NCI-H1105 (cell line): ENCODE measurements at places on chromosomes 1 and 21.

- DNase-seq = no peak
These were observed 76.3 kb upstream of the BEND5 start for GRCh38 chr1:48853006-48853405.

DNA sequence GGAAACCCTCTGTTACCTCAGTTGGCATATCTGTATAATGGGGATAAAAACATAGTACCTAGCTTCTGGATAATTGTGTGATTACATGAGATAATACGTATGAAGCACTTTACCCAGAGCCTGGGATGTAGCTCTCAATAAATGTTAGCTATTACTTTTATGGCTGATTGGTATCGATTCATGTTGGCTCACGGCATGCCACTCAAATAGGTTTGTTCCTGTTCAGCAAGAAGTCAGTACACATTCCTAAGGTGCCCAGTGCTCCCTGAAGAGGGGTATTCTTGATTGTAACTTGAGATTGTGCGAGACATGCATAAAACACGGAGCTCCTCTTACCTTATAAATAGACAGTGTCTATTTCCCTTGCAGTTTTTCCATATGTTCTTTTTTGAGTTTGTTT lies 78.5 kb upstream of the GALNT2 start:
- DNase-seq = no peak

DNA sequence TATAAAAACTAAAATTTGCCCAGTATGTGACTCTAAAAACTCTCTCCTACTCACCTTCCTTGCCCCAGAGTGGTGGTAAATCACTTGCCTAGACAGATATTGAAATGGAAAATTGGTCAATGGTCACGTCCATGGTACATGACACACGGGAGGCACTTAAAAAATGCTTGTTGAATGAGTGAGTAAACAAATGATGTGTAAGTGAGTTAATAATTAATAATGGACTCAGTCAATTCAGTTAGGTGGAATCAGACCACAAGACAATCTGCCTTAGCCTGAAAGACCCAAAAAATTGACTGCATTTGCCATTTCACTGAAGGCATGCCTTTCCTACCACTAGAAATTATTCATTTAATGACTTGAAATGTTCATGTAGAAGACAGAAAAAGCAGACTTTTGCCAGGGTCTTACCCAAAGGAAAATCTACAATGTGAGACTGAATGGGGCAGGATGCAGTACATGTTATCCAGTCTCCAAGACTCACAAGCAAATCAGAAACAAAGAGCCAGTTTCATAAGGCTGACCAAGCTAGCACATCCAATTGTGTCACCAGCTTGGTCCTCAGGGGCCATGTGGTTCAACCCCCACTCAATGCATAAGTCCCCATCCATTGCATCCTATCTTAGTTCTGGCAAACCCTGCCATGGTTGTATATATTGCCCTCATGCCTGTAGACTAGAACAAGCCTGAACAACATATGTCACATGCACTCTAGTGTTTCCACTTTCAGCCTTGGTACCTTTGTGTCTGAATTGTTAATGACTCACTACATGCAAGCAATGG lies 73.6 kb downstream of the TBX15 start:
- DNase-seq = no peak

DNA sequence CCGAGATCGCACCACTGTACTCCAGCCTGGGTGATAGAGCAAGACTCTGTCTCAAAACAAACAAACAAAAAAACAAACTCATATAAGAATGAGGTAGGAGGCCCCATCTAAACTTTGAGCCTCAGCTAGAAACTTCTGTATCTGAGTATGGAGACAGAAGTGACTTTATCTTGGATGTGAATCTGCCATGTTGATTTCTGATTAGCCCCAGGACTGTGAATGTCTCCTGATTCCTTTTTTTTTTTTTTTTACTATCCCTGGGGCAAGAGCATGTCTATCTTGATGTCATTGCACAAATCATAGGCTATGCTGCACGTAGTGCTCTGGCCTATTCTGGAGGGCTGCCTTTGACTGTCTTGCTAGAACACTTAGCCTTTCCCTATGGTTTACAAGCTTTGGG lies 211.0 kb downstream of the PTPRU start:
- DNase-seq = no peak

DNA sequence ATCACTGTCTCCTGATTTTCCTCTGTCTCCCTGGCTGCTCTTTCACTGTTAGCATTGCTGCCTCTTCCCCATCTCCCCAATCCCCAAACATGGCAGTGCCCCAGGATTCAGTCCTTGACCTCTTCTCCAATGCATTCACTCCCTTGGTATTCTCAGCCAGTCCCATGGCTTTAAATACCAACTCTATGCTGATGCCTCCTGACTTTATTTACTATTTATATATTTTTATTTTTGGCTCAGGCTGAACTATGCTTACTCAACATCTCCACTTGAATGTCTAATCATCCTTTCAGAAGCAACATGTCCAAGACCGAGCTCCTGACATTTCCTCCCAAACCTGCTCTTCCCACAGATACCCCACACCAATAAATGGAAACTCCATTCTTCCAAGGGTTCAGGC lies 26.3 kb downstream of the NMNAT2 start:
- no peak for DNase-seq

DNA sequence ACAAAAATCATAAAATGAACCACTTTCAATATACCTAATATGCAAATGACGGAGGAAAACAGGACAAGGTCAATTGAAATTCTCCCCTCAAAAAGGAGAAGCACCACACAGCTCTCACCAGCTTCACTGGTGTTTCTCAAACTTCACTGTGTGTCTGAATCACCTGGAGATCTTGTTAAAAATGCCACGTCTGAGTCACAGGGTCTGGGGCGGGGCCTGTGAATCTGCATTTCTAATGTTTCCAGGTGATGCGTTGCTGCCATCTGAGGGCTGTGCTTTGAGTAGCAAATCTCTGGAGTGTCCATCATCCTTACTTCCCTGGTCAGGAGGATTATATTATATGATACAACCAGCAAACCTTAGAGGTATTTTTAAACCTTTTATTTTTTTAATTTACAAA lies 9.0 kb downstream of the CLDN19 start:
- no peak for DNase-seq
